Lung (tissue), 17 donors: ENCODE measurements at places on chromosomes 16 and 17. TPM values are rescaled to one million over a fixed set of nuclear protein-coding genes. Genes with fewer than 3 reads are reported as not detected.

The ZNF469 gene
- total RNA-seq = 3.0 TPM

The BCKDK gene
- total RNA-seq = 47.6 TPM

The ZNF287 gene
- total RNA-seq = 6.6 TPM

The MPDU1 gene
- 42.3 TPM for total RNA-seq

The KLHL10 gene
- total RNA-seq = not detected

GRCh38 chr16:55711959-55712876 is 56.4 kb downstream of the SLC6A2 start:
- peak; percentile 84 for DNase-seq
- H3K36me3 ChIP-seq = no peaks in the 10 kb centered on the region
- H3K27me3 ChIP-seq = no peaks in the 10 kb centered on the region
- H3K27ac ChIP-seq = no peak overlapping the region

DNA sequence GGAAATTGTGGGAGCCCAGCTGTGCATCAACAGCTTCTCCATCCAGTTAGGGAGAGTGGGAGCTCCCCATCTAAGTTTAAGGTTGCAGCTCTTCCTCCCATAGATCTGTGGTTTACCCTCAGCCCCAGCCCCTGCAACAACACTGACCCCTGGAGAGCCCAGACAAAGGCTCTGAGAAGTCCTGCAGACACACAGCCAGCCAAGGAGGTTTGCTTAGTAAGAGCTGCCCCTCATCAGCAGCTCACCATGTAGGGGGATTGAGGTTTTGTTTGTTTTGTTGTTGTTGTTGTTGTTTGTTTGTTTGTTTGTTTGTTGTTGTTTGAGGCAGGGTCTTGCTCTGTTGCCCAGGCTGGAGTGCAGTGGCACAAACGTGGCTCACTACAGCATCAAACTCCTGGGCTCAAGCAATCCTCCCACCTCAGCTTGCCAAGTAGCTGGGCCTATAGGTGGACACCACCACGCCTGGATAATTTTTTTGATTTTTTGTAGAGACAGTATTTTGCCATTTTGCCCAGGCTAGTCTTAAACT is 138.6 kb downstream of the CLEC16A start:
- H3K27me3 ChIP-seq = no peaks in the 10 kb centered on the region
- no peaks in the 10 kb centered on the region for H3K4me1 ChIP-seq
- no peak for DNase-seq
- no peak overlapping the region for H3K27ac ChIP-seq
- no peaks in the 10 kb centered on the region for H3K36me3 ChIP-seq

GRCh38 chr16:23871924-23872323 is 36.1 kb downstream of the PRKCB start:
- H3K27me3 ChIP-seq = no peaks in the 10 kb centered on the region
- no peaks in the 10 kb centered on the region for H3K4me1 ChIP-seq
- no peak for DNase-seq
- no peak overlapping the region for H3K27ac ChIP-seq
- H3K4me3 ChIP-seq = no peak overlapping the region

- peaks cover 12% of the 10 kb centered on the region for H3K4me1 ChIP-seq
- no peak overlapping the region for H3K27ac ChIP-seq
- H3K27me3 ChIP-seq = no peaks in the 10 kb centered on the region
- no peaks in the 10 kb centered on the region for H3K36me3 ChIP-seq
These were observed 58.2 kb downstream of the TK2 start for GRCh38 chr16:66491716-66492064.

DNA sequence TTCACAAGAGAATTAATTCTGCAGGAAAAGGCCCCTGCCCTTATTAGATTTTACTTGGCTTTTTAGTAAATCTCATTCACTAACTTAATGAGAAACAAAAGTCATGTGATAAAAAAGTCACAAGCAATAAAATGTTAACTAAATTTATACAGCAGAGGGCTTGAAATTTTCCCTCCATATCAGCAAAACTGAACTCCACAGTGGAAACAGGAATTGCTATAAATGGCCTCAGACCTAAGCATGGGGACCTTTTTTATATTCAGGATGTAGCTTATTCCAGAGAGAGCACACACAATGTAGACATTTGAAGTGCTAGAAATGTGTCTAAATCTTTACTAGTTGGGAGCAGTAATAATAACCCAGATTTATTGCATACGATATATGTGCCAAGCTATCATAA is 291.5 kb downstream of the C16orf95 start:
- no peaks in the 10 kb centered on the region for H3K4me1 ChIP-seq
- H3K27ac ChIP-seq = no peak overlapping the region
- H3K4me3 ChIP-seq = no peak overlapping the region
- H3K27me3 ChIP-seq = no peaks in the 10 kb centered on the region
- H3K36me3 ChIP-seq = no peaks in the 10 kb centered on the region
- no peak for DNase-seq

DNA sequence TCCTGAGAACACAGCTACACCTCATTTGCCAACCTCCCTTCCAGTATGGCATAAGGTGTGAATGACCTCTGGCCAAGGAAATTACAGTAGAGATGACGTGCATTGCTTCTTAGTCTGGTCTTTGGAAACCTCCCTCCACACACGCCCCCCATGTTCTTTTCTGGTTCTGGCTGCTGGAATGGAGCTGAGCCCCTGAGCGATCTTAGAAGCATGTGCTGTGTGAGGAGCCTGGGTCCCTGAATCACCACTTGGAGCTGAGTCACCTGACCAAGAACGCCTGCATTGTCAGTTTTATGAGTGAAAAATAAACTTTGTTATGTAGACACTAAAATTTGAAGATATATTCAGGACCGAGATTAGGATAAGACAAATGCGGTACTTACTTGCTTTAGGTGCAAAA is 51.4 kb downstream of the HS3ST3A1 start:
- H3K4me3 ChIP-seq = no peak overlapping the region
- H3K27ac ChIP-seq = no peak overlapping the region
- no peaks in the 10 kb centered on the region for H3K36me3 ChIP-seq
- peaks cover 2% of the 10 kb centered on the region for H3K4me1 ChIP-seq

- H3K4me1 ChIP-seq = peaks cover 4% of the 10 kb centered on the region
- H3K27ac ChIP-seq = no peak overlapping the region
- H3K4me3 ChIP-seq = no peak overlapping the region
- peaks cover 7% of the 10 kb centered on the region for H3K36me3 ChIP-seq
- H3K27me3 ChIP-seq = no peaks in the 10 kb centered on the region
These were observed 11.6 kb downstream of the IL34 start for GRCh38 chr16:70657956-70658355.

- H3K27me3 ChIP-seq = no peaks in the 10 kb centered on the region
- no peaks in the 10 kb centered on the region for H3K4me1 ChIP-seq
- no peak overlapping the region for H3K27ac ChIP-seq
- H3K4me3 ChIP-seq = no peak overlapping the region
- DNase-seq = peak; percentile 16
These were observed 1128.6 kb downstream of the CDH8 start for GRCh38 chr16:60907645-60908044.

DNA sequence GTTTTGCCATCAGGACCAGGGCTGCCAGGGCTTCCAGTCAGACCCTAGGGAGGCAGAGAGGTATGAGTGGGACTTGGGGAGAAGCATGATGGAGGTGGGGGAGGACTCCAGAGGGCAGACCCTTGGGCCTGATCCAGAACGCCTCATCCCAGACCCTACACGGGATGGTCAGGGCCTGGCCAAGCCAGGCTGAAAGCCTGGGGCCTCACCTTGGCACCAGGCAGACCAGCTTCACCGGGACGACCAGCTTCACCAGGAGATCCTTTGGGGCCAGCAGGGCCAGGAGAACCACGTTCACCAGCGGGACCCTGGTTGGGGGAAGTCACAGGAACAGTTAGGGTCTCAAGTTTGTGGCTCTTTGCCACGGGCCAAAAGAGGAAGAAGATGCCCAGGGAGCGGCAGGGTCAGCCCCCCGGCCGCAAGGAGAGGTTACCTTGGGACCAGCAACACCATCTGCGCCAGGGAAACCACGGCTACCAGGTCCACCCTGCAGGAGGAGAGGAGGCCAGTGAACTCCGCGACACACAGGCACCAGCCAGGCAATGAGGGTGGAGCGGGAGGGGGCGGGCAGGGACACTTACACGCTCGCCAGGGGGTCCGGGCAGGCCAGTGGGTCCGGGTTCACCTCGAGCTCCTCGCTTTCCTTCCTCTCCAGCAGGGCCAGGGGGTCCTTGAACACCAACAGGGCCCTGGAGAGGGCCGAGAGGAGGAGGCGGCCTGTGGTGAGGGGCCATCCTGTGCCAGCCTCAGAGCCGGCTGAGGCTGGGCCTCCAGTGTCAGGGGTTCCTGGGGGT is 7.1 kb downstream of the COL1A1 start:
- H3K4me3 ChIP-seq = no peak overlapping the region
- H3K36me3 ChIP-seq = peaks cover 29% of the 10 kb centered on the region
- H3K27me3 ChIP-seq = no peaks in the 10 kb centered on the region
- H3K27ac ChIP-seq = no peak overlapping the region

DNA sequence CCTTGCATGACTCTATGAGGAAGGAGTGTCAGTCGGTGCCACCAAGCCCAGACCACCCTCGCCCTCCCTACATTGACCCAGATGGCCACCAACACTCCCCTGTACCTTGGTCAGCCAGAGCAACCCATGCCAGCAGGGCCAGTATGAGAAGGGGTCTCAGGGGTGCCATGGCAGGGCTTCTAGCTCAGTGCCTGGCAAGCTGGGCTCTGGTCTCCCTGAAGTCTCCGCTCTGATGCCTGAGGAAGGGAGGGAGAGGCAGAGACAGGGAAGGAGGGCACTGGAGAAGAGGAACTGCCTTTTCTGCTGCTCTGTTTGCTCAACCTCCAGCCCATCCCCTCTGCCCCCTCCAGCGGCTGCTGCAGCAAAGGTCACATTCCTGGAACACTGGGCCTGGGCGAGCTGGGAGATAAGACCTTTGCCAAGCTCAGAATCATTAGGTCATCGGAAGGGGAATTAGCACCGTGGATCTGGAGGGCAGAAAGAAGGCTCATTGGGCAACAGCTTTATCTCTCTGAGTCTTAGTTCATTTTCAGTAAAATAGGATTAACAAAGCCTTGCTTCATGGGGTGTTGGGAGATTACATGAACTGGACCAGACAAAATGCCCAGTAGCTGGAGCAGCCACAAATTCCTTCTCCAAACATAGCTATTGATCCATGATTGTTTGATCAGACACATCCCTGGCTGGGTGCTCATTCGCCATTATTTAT is at the start of gene VTN:
TSS of gene VTN (minus strand) at position 273 of the 709 bp plus-strand sequence. CDS start at position 169, 104 bp downstream.
- H3K4me3 ChIP-seq = peak within 1 kb of the TSS; percentile 10
- peaks cover 21% of the 10 kb centered on the region for H3K4me1 ChIP-seq
- DNase-seq = peak; percentile 35
- H3K27me3 ChIP-seq = no peaks in the 10 kb centered on the region
- peak within 1 kb of the TSS; percentile 12 for H3K27ac ChIP-seq

DNA sequence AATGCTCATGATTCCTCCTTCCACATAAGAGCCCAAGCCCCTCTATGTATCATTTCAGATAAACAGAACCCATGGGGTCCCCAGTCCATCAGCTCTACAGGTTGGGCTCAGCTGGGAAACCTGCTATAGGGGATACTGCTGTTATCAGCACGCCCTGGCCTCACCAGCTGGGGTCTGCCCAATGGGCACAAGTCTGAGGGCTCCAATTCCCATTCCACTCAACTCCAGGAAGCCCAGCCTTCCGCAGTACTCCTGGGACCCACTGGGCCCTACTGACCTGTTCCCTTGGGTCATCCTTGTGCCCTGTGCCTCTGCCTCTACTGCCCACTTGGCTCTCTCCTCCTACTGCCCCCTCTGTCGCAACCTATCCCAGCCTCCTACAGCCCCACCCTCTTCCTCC is 16.2 kb upstream of the XYLT2 start:
- H3K4me1 ChIP-seq = no peaks in the 10 kb centered on the region
- H3K36me3 ChIP-seq = no peaks in the 10 kb centered on the region
- no peak overlapping the region for H3K27ac ChIP-seq

GRCh38 chr16:85422632-85423550 is 190.2 kb upstream of the GSE1 start:
- H3K4me1 ChIP-seq = peaks cover 20% of the 10 kb centered on the region
- H3K27me3 ChIP-seq = no peaks in the 10 kb centered on the region
- H3K27ac ChIP-seq = no peak overlapping the region
- DNase-seq = peak; percentile 73
- no peaks in the 10 kb centered on the region for H3K36me3 ChIP-seq

GRCh38 chr16:49964973-49965372 is 60.1 kb upstream of the CNEP1R1 start:
- no peaks in the 10 kb centered on the region for H3K36me3 ChIP-seq
- H3K4me3 ChIP-seq = no peak overlapping the region
- H3K27ac ChIP-seq = no peak overlapping the region
- peak; percentile 83 for DNase-seq
- no peaks in the 10 kb centered on the region for H3K27me3 ChIP-seq

- no peaks in the 10 kb centered on the region for H3K27me3 ChIP-seq
- DNase-seq = peak; percentile 42
- no peaks in the 10 kb centered on the region for H3K36me3 ChIP-seq
- no peak overlapping the region for H3K4me3 ChIP-seq
- peak overlapping the region; percentile 31 for H3K27ac ChIP-seq
These were observed 44.0 kb upstream of the PABPN1L start for GRCh38 chr16:88910284-88911135.

- no peak overlapping the region for H3K27ac ChIP-seq
- H3K36me3 ChIP-seq = no peaks in the 10 kb centered on the region
- peak; percentile 75 for DNase-seq
These were observed 151.2 kb downstream of the TANC2 start for GRCh38 chr17:63116967-63117830.

GRCh38 chr16:67675999-67676398 is 9.4 kb downstream of the C16orf86 start:
- no peak overlapping the region for H3K4me3 ChIP-seq
- H3K27ac ChIP-seq = no peak overlapping the region
- H3K36me3 ChIP-seq = peaks cover 2% of the 10 kb centered on the region

DNA sequence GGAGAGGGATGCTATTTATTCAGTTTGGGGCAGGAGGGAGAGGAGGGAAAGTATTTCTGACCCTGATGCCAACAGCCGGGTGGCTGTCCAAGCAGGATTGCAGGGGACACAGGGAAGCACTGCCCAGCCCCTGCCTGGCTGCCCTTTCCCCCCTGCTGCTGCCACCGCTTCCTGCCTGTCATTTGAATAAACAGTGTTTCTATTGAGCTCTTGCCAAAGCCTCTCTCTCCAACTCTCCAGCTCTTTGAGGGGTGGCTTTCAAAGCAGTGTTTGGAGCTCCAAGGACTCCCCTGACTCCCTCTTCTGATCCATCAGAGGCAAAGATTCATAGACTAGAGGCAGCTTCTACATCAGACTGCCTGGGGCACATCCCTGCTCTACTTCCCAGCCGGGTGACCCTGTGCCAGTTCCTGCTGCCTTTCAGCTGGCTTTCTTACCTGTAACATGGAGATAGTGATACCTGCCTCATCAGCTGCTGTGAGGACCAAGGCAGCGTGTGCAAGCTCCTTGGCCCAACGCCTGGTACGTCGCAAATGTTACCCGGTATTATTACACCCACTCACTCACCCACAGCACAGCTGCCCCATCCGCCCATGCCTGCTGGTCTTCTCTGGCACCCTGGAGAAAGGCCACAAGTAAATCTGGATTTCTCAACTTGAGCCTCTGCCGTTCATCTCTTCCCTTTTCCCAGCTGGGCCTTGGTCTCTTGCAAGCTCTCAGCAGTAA is 9.5 kb downstream of the PROCA1 start:
- H3K27ac ChIP-seq = no peak overlapping the region
- no peak for DNase-seq
- peaks cover 49% of the 10 kb centered on the region for H3K36me3 ChIP-seq
- H3K27me3 ChIP-seq = no peaks in the 10 kb centered on the region

GRCh38 chr16:57367116-57367752 is 5.1 kb upstream of the CX3CL1 start:
- no peak for DNase-seq
- H3K27me3 ChIP-seq = no peaks in the 10 kb centered on the region
- peak overlapping the region; percentile 28 for H3K27ac ChIP-seq
- H3K4me3 ChIP-seq = no peak overlapping the region
- H3K4me1 ChIP-seq = peaks cover 5% of the 10 kb centered on the region
